ENCODE measurements at places on chromosomes 11 and 22.

- DNase-seq = no peak
Observed at GRCh38 chr11:119902656-119903231, 173.7 kb upstream of the NECTIN1 start.

GRCh38 chr22:37077802-37078448, 26.4 kb downstream of the KCTD17 start:
- DNase-seq = peak; percentile 65

DNA sequence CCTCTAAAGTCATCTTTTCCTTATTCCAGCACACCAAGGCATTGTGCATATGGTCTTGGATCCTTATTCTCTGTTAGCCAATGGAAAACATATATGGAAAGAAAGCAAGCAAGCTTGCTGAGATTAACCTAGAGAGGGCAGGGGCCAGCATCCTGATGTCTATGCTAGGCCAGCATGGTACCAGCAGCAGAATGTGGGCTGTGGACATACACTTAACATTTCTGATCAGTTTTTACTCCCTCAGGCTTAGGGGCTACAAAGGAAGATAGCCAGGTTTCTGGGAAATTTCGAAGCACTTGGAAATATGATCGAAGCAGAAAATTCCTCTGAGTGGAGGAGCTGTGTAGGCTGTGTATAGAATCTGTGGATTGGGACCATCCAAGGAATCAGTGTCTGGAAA, 67.0 kb downstream of the ST3GAL4 start:
- DNase-seq = no peak

- DNase-seq = no peak
Observed at GRCh38 chr11:4191031-4191571, 96.5 kb downstream of the RRM1 start.

DNA sequence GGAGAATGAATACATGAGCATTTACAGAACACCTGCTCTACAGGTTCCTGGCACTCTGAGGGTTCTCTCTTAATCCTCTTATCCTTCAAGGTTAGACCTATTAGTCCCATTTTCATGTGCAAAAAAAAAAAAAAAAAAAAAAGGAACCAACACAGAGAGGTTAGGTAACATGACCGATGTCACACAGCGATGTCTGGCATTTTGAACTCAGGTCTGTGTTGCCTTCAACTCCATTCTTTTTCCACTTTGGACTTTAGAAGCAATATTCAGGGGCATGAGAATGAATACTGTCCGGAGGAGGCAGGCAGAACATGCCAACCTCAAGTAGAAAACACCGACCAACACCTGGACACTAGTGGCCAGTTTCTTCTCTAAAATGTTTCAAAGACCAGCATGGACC, 10.4 kb downstream of the SYN3 start:
- DNase-seq = no peak

Data from stimulated activated CD8-positive, alpha-beta memory T cell treated with anti-CD3 and anti-CD28 coated beads, Interleukin-4, amount 100 ng/mL, for 1 hour (primary cell).